Stimulated activated CD8-positive, alpha-beta memory T cell treated with anti-CD3 and anti-CD28 coated beads, Interleukin-7, amount 100 ng/mL, for 1 hour (primary cell): ENCODE measurements at places on chromosomes 5 and 9.

DNA sequence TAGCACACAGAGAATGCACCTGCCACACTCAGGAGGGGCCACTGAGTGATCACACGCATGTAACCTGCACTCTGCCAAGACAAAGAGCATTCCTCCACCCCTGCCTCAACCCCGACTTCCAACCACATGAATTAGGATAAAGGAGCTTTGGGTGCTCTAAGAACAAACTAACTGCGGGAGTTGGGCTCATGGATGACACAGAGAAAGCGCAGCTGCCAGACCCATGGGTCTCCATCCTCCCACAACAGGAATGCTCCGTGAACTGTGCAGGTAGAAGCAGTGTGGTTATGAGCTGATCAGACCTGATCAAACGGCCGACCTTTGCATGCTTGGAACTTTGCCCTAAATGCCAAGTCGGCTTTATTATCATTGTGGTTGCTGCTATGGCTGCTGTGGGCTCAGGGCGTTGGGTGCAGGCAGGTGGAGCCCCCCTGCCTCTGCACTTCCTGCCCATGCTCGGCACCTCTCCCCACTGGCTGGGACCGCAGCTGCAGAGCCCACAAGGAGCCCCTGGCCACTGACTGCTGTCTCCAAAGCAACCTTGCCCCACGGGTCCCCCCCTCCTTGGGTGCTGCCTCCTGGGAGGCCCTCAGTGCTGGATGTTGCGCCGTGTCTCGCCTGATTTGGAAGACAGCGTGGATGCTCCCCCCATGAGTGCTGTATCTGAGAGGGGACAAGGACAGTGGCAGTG, 2.6 kb upstream of the SLC6A3 start:
- peak; percentile 12 for DNase-seq

DNA sequence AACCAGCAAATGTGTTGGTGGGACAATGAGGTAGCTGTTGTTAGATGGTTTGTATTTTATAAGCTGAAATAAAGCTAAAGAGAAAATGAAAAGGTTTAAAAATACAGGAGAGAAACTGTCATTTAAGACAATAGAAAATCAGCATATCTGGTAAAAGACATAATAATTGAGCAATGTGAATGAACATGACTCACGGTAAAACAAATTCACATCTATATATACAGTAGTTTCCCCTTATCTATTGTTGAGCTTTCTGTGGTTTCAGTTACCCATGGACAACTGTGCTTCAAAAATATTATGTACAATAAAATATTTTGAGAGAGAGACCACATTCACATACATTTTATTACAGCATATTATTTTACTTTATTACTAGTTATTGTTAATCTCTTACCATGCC, 1649.8 kb downstream of the EFNA5 start:
- no peak for DNase-seq

DNA sequence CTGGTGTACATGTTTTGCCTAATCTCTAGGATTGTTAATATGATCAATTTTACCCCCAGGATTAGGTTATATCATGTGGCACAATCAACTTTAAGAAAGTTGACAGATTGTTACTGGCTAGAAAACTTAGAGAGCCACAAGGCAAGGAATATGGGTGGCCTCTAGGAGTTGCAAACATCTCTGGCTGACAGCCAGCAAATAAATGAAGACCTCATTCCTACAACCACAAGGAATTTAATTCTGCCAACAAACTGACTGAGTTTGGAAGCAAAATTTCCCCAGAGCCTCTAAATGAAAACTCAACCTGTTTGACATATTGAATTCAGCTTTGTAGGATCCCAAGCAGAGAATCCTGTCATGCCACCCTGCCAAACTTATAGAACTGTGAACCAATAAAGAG, 196.4 kb upstream of the PTGER4 start:
- no peak for DNase-seq

- DNase-seq, result no peak
Measured at GRCh38 chr9:90839183-90839728, 37.6 kb downstream of the SYK start.

DNA sequence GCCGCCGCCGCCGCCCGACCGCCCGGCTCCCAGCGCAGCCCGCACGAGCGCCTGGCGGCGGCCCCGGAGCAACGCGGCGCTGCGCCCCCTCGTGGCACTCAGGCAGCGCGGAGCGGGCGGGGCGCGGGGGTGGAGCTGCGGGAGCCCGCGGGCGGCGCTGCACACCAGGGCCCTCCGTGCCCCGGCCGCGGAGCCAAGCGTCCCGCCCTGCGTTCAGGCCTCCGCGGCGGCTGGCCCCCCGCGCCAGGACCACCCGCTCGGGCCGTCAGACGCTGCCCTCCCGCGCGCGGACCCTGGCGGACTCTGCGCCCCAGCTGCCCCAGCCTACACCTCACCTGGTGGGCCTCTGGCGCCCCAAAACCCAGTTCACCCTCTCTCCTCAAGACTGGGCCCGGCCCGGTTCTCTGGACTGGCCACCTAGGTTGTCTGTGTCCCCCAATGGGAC, at the start of gene RASGEF1C:
Gene RASGEF1C, minus strand, starts transcription at position 75 of the 445 bp plus-strand sequence. CDS start 71,159 bp downstream, outside the sequence.
- DNase-seq, result no peak

DNA sequence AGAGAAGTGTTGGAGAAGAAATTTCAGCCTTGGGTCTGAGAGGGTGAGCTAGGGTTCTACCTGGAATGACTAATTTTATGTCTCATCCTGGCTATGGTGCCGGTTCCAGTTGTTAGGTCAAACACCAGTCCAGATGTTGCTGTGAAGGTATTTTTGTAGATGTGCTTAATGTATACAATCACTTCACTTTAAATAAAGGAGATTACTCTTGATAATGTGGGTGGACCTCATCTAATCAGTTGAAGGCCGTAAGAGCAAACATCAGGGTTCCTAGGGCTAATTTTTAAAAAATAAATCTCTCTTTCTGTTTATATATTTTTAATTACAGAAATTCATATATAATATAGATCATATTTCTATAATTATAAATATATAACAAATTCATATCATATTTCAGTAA, 90.5 kb upstream of the GDNF start:
- no peak for DNase-seq

- DNase-seq, result peak; percentile 63
Measured at GRCh38 chr5:43066799-43067741, 27.0 kb upstream of the ANXA2R start.

- no peak for DNase-seq
Measured at GRCh38 chr9:36808251-36808650, 225.8 kb downstream of the PAX5 start.

DNA sequence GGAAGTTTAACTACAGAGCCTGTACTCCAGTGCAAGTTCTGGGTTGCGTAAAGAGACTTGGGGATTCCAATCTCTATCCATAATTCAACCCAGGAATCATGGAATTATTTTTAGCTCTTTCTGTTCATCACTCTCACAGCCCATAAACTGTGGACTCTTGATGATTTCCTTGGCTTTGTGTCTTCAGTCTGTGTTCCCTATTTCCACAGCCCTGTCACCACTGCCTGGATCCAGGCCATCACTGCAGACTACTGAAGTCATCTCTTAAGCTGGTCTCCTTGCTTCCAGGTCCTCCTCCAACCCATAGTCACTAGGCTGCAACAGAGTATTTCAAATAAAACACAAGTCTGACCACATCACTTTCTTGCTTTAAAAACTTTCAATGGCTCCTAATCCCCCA, 211.7 kb downstream of the PLK2 start:
- no peak for DNase-seq

- DNase-seq, result no peak
Measured at GRCh38 chr9:15187589-15187988, 119.4 kb downstream of the TTC39B start.
